ENCODE measurements at places on chromosomes 4 and X.

GRCh38 chr4:7634661-7635251, 200.0 kb upstream of the PSAPL1 start:
- DNase-seq, result no peak

- DNase-seq, result no peak
Measured at GRCh38 chr4:70908993-70909556, 6.9 kb downstream of the MOB1B start.

- DNase-seq, result no peak
Measured at GRCh38 chr4:176001151-176002006, 64.3 kb upstream of the WDR17 start.

DNA sequence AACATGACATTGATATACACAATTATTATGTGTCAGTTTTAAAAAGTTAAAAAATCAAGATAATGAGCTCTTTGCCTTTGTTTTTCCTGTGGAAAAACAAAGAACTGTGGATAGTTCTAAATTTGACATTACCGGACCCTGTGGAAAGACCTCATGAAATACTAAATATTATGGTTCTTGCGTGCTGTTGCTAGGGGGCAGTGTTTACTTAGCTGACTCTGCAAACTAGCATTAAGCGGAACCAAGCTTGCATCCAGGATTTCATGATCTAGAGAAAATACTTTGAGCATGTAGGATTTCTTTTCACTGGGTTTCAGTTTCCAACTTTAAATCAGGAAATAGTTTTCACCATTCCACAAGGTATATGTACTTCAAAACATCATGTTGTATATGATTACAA, 33.6 kb downstream of the CLCN4 start:
- DNase-seq, result no peak

DNA sequence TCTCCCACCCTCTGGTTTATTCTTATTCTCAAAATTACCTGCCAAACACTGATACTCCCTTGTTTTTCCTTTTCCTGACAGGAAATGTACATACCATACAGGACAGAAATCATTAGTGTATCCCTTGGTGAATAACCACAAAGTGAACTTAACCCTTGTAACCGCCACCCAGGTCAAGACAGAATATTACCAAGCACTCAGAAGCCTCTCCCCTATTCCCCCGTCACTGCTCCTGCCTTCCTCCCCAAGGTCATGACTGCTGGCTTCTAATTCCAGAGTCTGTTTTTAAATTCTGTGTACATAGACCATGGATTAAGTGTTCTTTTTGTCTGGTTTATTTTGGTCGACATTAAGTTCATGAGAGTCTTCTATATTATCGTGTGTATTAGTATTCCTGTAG, 37.7 kb downstream of the HTT start:
- no peak for DNase-seq

GRCh38 chr4:47744253-47744652, 93.6 kb downstream of the CORIN start:
- no peak for DNase-seq

DNA sequence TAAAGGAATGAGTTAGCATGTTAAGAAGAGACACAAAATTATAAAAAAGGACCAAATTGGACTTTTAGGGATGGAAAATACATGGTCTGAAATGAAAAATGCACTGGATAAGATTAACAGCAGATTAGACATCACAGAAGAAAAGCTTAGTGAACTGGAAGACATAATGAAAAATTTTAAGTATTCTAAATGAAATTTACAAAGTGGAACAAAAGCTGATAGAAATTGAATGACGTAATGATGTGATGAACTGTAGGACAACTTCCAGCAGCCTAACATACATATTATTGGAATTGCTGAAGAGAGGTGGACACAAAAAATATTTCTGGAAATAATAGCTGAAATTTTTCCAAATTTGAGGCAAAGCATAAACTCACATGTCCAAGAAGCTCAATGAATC, 39.6 kb upstream of the GPR173 start:
- DNase-seq, result no peak

DNA sequence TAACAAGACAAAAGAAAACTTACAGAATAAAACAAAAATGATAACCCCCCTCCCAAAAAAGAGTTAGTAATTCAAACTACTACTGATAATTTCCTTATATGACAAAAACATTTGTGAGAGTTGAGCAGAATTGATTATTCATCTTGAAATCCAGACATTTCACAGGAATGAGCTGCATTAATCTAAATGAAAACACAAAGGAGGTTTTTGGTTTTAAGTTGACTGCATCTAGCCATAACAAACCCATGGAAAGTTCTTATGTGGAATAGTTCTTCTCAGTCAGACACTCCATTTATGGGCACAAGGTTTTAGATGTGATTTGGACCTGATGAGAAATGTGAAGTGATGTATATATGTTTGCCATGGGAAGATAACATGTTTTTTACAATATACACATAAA, 95.4 kb downstream of the VCX2 start:
- no peak for DNase-seq

- DNase-seq, result no peak
Measured at GRCh38 chr4:23747281-23747735, 142.5 kb downstream of the PPARGC1A start.

GRCh38 chr4:55546506-55546755, 278 bp downstream of the CLOCK start:
- DNase-seq, result no peak

- DNase-seq, result no peak
Measured at GRCh38 chr4:176137631-176138030, 57.8 kb downstream of the SPATA4 start.

DNA sequence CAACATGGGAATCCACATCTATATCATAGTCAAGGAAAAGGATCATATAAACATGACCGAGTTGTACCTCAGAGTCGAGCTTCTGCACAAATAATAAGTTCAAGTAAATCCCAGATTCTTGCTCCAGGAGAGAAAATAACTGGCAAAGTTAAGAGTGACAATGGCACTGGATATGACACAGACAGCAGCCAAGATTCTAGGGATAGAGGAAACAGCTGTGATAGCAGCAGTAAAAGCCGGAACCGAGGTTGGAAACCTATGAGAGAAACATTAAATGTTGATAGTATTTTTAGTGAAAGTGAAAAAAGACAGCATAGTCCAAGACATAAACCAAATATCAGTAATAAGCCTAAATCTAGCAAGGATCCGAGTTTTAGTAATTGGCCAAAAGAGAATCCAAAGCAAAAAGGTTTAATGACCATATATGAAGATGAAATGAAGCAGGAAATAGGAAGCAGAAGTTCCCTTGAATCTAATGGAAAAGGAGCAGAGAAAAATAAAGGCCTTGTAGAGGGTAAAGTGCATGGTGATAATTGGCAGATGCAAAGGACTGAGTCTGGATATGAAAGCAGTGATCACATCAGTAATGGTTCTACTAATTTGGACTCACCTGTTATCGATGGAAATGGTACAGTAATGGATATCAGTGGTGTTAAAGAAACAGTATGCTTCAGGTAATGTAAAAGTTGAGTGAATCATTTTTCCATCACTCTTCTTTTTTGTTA, 50.4 kb downstream of the FABP2 start:
- no peak for DNase-seq

GRCh38 chr4:119861731-119862130, 204.9 kb downstream of the MAD2L1 start:
- DNase-seq, result no peak

DNA sequence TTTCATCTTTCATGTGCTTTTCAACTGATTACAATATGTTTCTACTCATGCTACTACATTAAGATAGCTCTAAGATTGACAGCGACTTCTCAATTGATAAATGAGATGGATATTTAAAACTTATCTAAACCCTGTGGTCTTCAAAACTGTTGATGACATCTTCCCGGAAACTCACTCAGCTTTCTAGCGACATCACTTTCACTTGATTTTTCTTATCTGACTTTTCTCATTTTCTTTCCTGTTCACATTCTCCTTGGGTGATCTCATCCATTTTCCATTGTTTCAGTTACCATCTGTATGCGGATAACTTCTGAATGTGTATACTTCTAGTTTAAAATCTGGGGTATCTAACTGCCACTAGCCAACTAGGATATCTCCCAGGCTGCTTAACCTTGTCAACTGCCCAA, 3.1 kb downstream of the POLR2B start:
- no peak for DNase-seq

DNA sequence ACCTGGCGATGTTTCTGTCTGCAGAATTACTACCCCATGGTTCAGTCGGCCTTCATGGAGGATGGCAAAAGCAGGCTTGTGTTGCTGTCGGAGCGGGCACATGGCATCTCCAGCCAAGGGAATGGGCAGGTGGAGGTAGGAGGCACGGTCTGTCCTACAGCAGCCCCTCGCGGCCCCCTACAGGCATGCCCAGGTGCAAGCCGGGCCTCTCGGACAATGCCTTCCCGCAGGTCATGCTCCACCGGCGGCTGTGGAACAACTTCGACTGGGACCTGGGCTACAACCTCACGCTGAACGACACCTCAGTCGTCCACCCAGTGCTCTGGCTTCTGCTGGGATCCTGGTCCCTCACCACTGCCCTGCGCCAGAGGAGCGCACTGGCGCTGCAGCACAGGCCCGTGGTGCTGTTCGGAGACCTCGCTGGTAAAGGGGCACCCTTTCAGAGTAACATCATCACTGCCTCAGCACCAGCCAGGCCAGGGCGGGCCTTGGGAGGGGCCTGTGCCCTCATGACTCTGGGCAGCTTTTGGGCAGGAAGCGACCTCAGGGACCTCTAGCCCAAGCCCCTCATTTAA, 29.5 kb upstream of the MRFAP1 start:
- no peak for DNase-seq

Data from stimulated activated CD4-positive, alpha-beta T cell treated with anti-CD3 and anti-CD28 coated beads, Interleukin-15, amount 100 ng/mL, for 24 hours (primary cell).